ENCODE measurements at places on chromosomes 1 and 21.
A peak's percentile ranks its signal among the peaks of the same experiment; 100 is the strongest.

DNA sequence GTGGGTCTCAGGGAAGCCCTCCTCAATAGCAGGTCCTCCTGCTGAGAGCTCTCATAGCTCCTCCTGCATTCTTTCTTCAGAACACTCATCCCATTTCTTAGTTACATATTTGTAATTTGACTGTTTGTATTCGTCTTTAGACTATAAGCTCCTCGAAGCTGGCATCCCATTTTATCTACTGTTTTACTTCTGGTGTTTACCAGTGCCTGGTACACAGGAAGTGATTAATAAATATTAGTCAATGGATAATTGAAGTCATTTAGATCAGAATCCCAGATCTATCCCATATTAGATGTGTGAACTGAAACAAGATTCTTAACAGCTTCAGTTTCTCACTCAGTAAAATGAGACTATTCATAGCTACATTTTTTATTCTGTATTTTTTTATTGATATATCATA is 88.7 kb downstream of the PLPP3 start:
- DNase-seq: no peak

DNA sequence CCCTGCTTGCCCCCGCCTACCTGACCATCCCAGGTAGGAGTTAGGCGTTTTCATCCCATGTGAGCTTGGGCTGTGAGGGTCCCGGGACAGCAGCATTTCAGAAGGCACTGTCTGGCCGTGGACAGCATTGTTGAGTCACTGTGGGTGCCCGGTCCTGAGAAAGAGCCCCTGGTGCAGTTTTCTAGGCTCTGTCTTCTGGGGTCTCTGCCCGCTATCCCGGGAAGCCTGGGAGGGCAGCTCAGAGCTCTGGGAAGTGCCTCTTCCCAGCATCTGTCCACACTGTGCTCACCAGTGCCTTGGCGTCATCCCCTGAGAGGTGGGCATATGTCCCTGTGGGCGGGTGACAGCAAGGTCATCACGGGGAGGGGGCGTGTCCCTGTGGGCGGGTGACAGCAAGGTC is 11.4 kb upstream of the ZNF669 start:
- DNase-seq: no peak

DNA sequence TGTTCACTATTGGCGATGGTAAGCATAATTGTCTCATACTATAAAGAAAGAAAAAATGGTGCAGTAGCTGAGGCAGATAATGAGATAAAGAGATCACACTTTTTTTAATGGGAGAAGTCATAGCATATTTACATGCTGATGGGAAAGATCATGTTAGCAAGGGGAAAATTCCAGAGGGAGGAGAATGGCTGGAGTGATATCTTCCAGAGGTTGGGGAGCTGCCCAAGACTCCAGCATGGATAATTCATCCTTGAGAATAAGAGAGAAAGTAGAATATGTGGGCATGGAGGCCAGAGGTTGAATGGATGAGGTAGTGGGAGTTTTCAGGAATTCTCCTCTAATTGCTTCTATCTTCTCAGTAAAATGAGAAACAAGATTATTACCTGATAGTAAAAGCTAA is 45.8 kb upstream of the RGS1 start:
- peak; percentile 44 for DNase-seq

DNA sequence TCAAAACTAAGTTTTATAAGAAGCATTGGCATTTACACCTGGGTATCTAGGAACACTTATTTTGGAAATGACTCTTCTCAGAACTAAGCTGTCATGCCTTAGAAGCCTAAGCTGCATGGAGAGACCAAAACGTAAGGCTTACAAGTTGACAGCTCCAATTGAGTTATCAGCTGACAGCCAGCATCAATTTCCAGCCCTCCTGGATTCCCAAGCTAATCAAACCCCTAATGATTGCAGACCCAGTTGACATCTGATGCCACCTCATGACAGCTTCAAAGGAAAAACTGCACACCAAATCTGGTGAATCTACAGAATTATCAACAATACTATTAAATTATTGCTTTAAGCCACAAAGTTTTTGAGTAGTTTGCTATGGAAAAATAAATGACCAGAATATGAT is 187.6 kb upstream of the PRMT6 start:
- DNase-seq: no peak

DNA sequence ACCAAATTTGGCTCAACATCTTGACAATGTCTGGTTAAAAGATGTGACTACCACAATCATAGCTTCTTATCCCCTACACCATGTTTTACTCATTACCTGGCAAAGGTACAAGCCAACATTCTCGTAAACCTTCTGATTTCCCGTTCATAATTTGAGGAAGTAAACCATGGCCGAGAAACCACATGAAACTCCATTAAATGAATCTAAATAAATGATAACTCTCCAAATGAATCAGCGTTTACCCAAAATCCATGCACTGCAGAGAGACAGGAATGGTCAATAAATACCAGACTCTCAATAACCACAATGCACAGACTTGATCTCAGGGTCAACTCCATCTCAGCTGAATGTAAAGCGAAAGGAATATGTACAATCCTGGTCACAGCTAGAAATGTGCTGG is 125.2 kb downstream of the TYW3 start:
- DNase-seq: no peak

GRCh38 chr1:226637147-226637935 is 88.8 kb downstream of the STUM start:
- DNase-seq: peak; percentile 68

DNA sequence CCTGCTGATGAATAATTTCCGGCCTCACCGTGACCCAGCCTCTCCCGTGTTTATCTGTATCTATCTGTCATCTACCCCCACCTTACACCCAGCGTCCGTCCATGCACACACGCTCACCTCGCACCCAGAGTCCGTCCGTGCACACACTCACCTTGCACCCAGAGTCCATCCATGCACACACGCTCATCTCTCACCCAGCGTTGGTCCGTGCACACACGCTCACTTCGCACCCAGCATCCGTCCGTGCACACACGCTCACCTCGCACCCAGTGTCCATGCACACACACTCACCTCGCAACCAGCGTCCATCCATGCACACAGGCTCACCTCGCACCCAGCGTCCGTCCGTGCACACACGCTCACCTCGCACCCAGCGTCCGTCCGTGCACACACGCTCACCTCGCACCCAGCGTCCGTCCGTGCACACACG is 25.0 kb upstream of the COL18A1 start:
- no peak for DNase-seq

DNA sequence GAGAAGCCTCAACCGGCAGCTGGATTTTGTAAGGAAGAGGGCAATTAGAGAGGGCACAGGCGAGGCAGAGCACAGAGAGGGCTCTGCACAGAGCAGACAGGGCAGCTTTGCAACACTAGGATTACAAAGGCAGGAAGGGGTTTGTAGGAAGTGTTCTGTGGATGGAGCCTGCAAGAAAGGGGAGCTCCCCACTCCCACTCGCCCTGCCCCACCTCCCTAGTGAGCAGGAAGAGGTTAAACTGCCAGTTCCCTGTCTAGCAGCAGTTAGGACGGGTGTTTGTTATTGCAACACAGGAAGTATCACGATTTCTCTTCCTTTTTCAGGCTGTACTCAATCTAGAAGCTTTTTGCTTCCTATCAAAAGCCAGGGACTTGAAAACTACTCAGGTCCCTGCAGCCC is 63.3 kb upstream of the LRRC8D start:
- no peak for DNase-seq

DNA sequence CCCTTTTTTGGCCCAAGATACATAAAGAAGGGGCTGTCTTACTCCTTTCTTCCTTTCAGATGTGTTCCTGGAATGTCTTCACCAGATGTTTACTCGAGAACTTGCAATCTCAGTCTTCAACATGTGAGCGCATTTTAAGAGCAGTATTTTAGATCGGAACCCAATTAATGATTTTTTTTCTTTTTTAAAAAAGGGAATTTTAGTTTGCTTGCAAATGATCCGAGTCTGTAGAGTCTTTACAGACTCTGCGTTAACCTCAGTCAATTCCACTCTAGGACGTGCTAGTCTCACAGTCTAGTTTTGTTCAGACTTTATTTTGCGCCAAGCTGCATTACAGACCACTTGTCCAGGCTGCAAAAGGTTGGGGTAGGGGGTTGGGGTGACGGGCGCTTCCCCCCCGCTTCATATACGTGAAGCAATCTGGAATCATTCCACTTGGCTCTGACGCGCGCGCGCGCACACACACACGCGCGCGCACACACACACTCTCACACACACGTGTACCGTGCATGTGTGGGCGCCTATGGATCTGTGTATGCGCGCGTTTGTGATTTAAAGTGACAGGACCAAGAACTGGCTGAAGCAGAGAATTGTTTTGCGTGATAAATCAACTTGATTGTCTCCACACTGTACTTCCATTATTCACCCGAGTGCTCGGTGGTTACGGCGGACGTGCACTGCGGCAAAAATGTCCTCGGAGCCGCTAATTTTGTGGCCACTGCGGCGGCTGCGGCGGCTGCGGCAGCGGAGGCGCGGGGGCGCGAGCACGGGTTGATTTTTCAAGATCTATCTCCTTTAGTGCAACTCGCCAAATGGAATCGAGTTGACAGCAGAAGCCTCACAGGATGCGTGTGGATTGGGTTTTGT is 25.6 kb upstream of the NFIA start:
- peak; percentile 67 for DNase-seq
